Foreskin fibroblast (primary cell): ENCODE measurements at places on chromosomes 7 and 10.
A peak's percentile ranks its signal among the peaks of the same experiment; 100 is the strongest.

DNA sequence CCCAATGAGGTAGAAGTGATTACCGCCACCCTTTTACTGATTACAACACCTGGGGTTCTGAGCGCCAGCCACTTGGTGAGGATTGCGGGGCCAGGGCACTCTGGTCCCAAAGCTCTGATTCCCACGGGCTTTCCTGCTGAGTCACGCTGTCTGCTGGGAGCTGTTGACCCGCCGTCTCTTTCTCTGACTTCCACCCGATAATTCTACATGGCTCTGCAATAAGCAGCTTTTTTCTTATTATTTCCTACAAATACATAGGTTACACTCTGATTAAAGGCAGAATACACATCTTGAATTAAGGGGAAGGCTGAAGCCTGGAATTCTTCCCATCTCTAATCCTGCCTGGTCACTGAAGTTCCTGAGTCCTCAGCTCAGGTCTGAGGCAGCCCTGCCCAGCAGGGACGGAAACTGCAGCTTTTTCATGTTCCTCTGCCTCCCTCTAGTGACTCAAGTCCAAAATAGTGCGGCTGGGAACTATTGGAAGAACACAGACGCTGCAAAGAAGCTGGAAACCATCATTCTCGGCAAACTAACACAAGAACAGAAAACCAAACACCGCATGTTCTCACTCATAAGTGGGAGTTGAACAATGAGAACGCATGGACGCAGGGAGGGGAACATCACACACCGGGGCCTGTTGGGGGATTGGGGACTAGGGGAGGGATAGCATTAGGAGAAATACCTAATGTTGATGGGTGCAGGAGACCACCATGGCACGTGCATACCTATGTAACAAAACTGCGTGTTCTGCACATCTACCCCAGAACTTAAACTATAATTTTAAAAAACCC, 178.3 kb downstream of the PRKCQ start:
- peak; percentile 85 for DNase-seq

DNA sequence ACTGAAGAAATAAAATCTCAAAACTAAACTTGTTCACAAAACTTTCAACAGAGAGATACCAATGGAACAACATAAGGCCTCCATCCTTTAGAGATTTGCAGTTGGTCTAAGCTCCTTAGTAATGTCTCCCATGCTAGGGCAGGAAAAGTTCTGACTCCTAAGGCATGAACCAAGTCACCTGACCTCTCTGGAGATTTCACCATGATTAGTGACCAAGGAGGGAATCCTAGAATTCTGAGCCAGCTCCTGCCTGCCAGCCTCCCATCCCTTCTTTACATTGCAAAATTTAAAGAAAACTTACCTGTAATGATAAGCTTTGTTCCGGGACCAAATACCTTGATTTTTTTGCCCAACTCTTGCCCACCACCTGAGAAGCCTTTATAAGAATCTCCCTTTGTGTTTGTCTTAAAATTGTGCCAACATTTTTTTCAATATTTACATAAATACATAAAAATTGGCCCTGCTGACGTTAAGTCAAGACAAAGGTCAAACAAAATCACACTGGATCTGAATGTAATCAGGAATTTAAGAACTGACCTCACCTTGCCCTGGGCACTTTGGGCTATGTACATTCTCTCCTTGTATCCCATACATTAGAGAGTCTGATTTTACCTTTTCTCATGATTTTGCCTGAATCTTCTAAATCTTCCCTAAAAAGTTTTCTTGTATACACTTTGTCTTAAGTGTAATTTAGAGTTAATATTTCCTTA, at the start of gene TARP:
TARP (minus strand) TSS at position 351 of the 710 bp plus-strand sequence.
- DNase-seq, result no peak

DNA sequence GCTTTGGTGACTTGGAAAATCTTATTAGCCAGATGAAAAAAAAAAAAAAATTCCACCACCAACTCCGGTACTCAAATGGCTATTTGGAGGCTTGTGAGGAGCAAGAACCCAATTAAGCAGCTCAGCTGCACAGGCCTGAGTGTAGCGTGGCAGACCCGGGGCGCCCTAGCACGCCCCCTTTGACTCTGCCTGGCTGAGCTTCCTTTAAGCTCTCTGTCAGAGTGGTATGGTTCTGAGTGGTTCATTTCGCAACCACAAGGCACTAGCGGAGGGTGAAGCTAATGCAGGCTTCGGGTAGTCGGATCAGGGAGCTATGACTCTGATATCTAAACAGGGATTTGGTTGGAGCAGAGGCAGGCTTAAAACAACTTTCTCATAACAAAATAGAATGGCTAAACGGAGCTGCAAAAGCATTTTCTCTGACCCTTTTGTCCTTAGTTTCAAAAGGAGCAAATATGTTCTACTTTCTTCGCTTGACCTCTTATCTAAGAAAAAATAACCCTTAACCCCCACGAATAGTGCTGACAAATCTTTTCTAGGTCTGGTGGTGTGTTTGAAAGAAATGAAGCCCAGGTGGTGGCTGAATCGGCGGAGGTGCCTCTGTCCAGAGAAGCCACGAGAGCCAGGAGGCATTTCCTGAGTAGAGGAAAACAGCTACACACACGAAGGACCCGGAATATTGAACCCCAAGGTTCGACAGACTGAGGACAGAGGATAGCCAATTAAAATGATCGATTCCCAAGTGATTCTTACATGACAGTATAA, 285.4 kb upstream of the GLI3 start:
- DNase-seq, result peak; percentile 4

GRCh38 chr7:11831156-11831735, 752 bp downstream of the THSD7A start:
- DNase-seq, result peak; percentile 42

DNA sequence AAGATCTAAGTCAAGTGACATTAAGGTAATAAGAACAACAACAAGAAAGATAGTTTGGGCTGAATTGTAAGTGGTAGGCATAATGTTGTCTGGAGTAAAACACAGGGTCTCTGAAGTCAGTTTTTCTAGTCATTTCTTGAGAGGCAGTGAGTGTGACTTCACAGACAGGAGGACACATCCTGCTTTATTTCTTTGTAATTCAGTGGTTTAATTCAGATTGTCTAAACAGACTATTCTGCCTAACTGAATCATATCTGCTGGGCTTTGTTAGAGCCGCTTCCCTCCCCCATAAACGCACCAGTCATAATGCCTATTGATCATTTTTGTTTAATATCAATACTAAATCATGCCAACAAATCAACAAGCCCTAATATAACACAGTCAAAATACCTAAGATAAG, 46.8 kb downstream of the AGK start:
- DNase-seq, result no peak

- DNase-seq, result no peak
Observed at GRCh38 chr7:127151379-127151778, 101.4 kb downstream of the GRM8 start.

- no peak for DNase-seq
Observed at GRCh38 chr10:121464517-121464916, 133.7 kb downstream of the FGFR2 start.

- no peak for DNase-seq
Observed at GRCh38 chr10:132689721-132690360, 96.1 kb downstream of the NKX6-2 start.

- DNase-seq, result no peak
Observed at GRCh38 chr10:1240341-1240775, 184.2 kb downstream of the WDR37 start.

DNA sequence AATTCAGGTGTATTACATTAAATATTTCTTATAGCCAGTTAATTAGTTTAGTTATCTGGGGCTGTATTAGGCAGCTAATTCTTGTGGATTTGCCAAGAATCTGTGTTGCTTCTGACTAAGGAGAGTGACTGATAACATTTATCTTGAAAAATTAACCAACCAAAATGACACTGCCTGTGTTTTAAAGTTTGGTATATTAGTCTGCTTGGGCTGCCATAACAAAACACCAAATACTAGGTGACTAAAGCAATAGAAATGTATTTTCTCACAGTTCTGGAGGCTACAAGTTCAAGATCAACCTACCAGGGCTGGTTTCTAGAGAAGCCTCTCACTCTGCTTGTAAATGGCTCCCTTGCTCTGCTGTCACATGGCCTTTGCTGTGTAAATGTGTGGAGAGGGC, 12.9 kb downstream of the EXOC4 start:
- no peak for DNase-seq

GRCh38 chr10:122457934-122458333, 3.4 kb upstream of the HTRA1 start:
- DNase-seq, result no peak

DNA sequence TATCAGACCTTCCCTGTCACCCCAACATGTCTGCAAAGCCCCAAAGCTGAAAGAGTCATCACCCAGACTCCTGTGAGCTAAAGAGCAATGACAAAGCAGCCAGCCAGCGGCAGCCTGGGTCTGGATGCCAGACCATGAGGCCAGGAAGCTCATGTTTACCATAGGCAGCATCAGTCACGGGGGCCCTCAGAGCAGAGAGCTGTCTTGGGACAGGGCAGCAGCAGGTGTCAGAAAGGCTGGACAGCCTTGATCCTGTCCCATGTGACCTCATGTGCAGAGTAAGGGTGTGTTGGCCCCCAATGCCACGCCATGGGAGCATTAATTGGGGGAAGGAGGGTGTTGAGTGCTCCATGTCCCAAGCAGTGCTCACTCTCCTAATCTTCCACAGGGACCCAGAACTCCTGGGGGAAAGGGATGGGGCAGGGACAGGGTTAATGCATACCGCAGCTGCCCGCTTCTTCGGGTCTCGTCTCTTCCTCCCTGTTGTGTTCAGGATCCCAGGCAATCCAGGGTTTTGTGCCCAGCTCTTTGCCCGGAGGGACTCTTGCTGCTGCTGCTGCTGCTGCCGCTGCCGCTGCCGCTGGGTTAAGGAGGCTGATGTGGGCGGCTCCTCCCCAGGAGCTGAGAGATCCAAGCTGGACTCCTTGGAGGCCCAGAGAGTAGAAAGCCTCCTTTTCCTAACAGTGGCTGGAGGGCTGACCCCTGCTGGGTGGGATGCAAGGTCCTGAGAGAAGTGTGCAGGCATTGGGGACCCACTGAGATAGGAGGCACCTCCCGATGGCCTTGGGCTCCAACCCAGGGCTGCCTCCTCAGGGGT, 7.1 kb downstream of the CCDC201 start:
- DNase-seq, result no peak

DNA sequence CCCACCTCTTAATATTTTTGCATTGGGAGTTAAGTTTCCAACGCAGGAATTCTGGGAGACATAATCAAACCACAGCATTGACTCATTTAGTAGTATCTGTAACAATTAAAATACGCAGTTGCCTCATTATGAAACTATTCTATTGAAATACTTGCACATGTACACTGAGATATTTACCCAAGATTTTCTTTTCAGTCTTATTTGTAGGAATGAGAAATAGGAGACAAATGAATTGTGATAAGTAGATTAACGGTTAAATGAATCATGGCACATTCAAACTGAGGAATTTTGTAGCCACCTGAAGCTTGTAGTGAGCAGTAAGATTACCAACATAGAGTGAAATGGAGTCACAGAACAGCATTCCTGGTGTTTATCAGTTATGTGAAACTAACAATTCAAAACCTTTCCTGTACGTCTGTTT, 18.1 kb downstream of the RP9 start:
- DNase-seq, result no peak

DNA sequence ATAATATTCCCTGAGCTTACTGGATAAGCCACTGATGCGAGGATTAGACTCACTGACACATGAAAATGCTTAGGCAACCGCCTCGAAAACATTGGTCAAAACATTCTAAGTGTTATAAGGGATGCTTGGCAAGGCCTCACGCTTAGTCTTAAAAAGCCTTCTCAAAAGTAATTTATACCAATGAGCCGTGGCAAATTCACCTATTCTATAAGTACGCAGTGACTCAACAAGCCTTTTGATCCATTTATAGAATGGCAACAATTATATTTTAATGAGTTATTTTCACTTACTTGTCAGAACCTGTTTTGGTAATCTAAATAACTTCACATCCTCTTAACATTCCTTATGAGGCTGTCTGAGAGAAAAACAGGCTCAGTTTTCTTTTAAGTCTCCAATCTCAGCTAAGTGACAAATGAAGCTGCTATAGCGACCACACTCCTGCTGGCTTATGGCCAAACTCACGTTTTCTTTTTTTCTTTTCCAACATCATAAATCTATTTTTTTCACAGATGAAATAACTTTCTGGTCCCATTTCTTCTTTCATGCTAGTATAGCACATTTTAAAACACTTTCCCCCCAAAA, 121.2 kb upstream of the AFAP1L2 start:
- no peak for DNase-seq

DNA sequence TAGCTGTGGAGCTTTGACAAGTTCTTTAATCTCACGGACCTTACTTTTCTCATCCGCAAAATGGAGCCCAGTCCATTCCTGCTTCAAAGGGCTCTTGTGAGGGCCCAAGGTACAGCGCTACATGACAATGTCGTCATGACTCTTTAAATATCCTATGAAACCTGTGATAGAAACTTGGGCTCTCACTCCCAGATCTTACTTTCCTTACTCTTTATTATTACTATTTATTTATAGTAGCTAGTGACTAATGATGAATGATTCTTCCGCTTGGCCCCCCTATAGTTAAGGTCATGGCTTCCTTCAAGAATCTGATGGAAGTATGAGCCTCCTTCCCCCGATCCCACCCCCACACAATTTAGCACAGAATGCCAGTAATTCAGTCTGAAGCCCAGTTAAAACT, 41.9 kb downstream of the RBM20 start:
- no peak for DNase-seq

DNA sequence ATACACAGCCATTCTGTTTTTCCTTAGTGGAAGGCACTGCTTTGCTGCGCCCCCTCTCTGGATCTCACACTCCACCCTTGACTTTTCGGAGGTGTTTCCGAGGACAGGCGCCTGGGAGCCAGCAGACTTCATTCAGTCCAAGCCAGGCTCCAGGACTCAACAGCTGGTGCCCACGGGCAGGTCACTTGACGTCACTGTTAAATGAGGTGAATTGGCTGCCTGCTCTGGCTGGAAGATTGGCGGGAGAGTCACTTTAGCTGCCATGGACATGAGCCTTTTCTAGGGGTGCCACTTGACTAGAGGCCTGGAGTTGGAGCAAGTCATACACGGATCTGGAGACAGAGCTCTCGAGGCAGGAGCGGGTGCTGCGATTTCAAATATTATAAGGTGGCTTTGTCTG, 3.2 kb downstream of the HTRA1 start:
- DNase-seq, result no peak

DNA sequence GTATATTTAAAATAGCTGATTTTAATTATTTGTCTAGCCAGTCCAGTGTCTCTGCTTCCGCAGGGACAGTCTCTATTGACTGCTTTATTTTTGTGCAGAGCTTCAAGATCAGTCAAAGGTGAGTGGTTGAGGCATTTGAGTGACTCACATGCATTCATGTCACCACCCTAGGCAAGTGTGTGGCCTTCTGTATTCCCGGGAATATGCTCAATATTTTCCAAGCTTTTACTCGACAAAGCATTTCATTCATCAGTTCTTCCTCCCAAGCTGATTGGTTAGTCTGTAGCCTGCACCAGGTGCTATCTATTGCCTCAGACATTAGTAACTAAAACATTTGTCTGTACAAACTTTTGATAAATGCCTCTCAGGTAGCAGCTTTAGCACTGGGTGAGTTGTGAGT, 471.5 kb upstream of the NRG3 start:
- no peak for DNase-seq

- DNase-seq, result no peak
Observed at GRCh38 chr7:43021431-43021830, 89.3 kb downstream of the MRPL32 start.
